NCI-H1694 (cell line): ENCODE measurements at places on chromosomes 16 and 17.

GRCh38 chr16:78443542-78444364 is 344.3 kb downstream of the WWOX start:
- no peak for DNase-seq

GRCh38 chr17:39002991-39003715 is 36.0 kb upstream of the FBXO47 start:
- no peak for DNase-seq

GRCh38 chr17:55171634-55172328 is 93.0 kb upstream of the HLF start:
- DNase-seq, result no peak

DNA sequence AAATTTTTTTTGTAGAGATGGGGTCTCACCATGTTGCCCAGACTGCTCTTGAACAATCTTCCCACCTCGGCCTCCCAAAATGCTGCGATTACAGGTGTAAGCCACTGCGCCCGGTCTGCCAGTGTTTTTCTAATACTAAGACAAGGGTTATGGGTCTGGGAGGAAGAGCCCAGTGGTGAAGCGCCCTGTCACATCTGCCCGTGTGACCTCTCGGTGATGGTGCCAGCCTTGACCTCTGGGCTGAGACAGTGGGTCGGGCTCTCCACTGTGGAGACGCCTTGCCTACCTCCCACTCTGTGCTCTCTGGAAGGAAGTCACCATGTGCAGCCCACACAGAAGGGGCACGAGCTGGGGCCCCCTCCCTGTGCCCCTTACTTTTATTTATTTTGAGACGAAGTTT is 5.1 kb upstream of the BAIAP2 start:
- DNase-seq, result no peak

- DNase-seq, result peak; percentile 10
Observed at GRCh38 chr16:4450931-4451519, 23.4 kb downstream of the NMRAL1 start.

GRCh38 chr17:2571523-2572303 is 21.7 kb upstream of the PAFAH1B1 start:
- DNase-seq, result no peak

- DNase-seq, result no peak
Observed at GRCh38 chr16:74721716-74722115, 21.1 kb upstream of the MLKL start.

GRCh38 chr16:88855736-88856121 is 1.0 kb downstream of the GALNS start:
- no peak for DNase-seq

DNA sequence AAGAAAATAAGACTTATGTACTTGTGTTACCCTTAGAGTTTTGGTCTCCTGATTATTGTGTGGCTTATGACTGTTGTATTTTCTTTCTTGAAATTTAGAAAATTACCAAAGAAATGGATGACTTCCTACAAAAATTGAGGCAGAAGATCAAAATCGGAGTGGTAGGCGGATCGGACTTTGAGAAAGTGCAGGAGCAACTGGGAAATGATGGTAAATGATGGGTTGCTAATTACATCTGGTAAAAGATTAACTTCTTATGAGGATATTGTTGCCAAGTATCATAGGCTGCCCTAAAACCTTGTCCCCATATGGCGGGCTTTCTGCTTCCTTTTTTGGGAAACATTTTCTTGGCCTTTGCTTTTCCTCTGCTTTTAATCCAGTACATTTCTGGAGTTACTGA is 4.1 kb downstream of the PMM2 start:
- DNase-seq, result no peak

DNA sequence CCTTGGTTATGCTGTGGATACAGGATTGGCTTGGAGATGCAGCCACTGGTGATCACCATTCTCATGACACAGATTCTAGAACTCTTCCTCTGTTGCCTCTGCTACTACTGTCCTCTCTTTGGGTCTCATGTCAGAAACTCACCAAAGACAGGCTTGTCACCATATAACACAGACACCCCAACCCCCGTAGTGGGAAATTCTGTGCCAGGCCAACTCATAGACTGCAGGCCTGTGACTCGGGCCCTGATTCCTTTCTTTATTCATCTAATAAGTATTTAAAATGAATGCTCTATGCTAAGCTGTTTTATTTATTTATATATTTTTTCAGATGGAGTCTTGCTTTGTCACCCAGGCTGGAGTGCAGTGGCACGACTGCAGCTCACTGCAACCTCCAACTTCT is 9.5 kb downstream of the CYB5D2 start:
- no peak for DNase-seq

GRCh38 chr17:15744885-15745284 is 12.8 kb downstream of the TBC1D26 start:
- DNase-seq, result no peak

DNA sequence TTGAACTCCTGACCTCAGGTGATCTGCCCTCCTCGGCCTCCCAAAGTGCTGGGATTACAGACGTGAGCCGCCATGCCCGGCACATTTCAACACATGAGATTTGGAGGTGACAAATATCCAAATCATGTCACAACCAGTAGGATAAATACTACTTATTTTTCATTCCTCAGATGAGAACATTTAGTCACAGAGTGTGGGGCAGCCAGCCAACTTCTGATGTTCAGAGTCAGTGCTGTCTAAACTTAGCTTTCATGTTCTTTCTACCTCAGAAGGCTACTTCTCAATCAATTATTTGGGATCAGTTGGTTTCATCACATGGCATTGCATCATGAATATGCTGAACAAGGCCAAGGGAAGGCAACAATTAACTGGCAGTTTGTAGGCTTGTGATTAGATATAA is 134.5 kb downstream of the CDH13 start:
- DNase-seq, result no peak

DNA sequence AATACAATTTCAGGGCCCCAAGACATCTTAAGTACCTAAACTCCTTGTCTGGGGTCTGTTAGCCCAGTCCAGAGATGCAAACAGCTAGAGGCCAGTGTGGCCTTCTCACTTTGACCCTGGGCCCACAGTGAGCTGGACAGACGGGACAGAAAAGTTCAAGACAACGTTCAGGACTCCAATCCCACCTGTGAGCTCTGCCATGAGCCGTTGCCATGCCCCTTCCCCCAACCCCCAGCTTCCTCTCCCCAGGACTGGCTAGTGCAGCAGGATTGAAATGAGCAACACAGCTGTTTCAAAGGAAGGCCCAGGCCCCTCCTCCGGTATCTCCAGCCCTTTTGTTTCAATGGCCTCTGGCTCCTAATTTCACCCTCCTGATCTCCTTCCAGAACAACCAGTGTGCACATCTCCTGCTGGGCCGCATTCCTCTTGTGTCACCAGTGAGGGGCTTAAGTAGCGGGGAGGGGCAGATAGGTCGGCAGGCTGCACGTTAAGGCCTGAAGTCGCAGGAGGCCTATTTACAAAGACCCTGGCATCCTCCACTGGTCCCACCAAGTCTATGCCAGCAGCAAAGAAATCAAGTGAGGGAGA is 11.3 kb downstream of the AXIN2 start:
- DNase-seq, result no peak

DNA sequence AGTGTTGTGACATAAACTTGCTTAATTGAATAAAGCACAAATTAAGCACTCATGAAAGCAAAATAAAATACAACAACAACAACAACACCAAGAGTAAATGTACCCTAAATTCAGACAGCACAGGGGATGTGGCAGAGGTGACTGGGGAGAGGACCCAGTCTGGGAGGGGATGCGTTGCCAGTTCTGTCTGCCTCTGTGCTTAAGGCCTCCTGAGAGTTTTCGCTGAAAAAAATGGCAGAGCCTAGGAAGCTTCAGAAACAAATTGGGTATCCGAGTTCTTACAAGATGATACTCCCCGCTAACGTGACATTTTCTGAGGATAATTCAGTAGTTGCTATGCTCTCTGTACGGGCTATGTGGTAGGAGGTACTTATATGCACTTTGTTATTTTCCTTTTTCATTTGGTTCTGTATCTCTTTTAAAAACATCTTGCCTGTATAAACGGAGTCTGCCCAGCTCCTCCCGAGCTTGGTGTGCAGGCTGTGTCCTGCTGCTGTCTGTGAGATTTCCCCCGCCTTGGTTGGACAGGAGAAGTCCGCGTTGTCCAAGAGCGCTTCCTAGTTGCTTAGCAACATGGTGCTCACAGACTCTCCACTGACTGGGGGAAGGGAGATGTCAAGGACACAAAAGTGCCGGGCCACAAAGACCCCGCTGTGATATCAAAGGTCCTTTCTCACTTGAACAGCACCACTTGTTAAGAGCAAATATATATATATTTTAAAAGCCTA is 134.2 kb upstream of the CPHXL start:
- no peak for DNase-seq

GRCh38 chr17:56914581-56915273 is 878 bp upstream of the TRIM25 start:
- peak; percentile 21 for DNase-seq

DNA sequence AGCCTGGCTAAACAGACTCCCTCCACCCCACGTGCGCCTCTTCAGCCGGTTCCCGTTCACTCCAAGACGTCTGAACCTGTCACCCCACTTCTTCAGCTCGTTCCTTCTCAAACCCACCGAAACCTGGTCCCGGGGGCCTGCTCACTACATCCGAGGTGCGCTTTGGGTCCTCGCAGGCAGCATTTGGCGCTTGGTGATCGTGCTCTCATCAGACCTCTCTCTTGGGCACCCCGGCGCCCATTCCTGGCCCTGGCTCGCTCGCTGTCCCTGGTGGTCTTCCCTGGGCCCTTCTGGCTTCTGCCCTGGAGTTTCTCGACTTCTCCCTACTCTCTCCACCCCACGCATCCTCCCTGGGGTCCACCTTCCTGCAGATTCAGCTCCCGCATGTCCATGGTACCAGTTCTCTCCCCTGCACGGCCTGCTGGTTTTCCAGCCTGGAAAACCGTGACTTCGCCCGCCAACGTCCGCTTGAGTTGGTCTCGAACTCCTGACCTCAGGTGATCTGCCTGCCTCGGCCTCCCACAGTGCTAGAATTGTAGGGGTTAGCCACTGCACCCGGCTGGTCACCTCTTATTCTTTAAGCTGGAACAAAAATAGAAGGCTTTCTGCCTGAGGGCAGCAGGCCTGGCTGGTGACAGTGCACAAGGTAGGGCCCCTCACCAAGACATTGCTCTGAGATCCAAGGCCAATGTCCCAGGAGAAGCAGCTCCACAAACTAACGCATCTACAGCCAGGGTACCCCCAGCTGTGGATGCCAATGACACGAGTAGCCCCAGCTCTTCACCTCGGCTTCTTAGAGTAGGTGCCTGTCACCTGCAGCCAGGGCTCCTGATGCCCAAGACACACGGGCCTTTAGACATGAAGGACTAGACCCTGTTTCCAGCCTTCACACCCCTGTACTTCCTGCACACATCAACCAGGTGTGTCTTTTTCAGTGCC is 1.1 kb upstream of the MEAK7 start:
- no peak for DNase-seq
